Activated CD4-positive, alpha-beta T cell treated with anti-CD3 and anti-CD28 coated beads for 1 hour (primary cell): ENCODE measurements at places on chromosomes 3 and 15.

DNA sequence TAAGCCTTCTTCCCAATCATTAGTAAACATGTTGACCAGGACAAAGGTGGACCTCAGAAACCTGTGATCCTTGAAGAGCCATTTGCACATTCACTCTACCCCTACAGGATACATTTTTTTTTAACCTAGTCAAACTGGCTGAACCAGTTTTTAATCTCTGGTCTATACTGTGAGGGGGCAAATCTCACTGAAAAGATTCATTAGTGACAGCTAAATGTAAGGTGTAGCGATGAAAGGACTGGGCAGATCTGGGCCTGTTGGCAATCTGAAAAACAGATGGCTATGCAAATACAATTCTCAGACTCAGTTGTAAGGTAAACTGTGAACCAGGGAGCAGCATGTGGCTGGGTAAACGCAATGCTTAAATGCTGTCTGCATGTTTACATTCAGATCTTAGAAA, 75.6 kb upstream of the SNTN start:
- no peak for DNase-seq

DNA sequence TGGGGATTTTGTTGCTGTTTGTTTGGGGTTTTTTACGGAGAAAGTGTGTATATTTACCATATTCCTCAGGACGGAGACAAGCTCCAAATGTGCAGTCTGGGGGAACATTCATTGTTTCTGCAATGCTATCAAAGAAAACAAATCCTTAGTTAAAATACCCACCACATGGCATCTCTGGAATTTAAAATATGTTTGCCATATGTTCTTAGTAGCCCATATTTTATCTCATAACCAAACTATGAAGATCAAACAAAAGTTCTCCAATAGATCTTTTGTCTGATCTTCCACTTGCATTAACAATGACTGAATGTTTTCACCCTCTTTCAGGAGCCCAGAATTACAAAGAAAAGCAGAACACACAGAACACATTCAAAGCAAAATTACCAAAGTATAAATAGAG, 35.3 kb downstream of the EFHB start:
- DNase-seq, result no peak

DNA sequence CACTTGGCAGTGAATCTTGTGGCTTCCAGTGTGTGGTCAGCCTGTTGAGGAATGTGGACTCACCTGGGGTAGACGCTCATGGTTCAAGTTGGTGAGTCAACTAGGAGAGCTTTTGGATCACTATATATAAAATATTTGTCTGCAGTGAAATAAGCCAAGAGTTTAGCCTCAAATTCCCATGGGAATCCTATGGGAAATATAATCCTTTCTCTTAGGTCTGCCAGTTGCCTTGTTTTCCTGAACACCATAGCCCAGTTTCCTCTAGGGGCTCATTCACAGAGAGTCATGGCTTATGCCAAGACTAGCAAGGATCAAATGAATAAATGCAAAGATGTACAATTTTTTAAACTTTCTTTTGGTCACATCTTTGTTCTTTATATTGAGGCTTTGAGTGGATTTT, 100.1 kb upstream of the NPHP3 start:
- no peak for DNase-seq

DNA sequence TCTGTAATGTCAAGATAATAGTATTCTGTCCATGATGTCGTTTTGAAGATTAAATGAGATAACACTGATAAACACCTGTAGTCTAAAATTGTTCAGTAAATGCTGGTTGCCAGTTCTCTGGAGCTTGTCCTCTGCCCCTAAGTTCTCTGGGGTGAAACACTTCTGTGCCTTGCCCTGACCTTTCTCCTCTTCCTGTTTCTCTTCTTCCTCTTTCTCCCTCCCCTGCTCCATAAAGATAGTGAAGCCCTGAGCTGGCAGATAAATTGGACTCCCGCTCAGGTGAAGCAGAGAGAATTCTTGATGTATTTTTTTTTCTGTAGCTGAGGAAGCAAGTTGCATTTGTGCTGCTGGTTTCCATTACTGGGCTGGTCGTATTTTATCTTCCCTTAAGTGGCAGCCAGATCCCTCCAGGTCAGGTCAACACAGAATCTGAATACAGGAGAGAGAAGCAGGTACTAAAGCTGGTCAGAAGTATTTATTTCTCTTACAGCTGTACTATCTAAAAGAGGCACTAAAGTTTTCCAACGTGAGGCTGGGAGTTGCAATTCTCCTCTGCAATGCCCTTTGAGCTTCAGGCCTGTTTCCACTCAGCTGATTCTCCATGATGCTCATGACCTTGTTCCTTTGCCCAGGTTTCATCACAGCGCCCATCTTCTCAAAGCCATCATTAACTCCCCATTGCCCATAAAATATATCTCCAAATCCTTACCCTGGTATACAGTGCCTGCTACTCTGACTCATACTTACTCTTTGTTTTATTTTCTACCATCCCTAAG, 319.3 kb upstream of the CFAP20DC start:
- no peak for DNase-seq

DNA sequence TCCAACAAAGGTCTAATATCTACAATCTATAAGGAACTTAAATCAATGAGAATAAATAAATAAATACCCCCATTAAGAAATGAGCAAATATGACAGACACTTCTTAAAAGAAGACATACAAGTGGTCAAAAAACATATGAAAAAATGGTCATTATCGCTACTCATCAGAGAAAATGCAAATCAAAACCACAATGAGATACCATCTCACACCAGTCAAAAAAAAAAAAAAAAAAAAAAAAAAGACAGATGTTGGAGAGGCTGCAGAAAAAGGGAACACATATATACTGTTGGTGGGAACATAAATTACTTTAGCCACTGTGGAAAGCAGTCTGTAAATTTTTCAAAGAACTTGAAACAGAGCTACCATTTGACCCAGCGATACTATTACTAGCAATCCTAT, 31.6 kb upstream of the OR5H6 start:
- DNase-seq, result no peak

- no peak for DNase-seq
Observed at GRCh38 chr3:135047061-135047460, 252.0 kb downstream of the EPHB1 start.

DNA sequence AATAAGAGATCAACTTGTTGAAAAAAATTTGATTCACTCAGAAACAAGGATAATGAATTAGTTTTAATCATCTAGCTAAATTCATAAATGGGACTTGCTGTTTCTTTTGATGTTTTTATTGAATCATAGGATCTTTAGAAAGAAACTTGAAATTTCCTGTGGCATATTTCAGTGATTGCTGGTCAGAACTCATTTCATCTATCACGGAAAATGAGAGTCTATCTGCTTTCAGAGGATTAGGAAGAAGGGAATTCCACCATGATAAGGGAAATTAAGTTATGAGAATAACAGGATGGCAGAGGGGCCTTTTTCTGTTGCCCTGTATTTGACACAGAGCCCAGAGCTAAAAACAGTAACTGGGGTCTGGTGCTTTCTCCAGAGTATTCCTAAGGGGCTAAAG, 44.9 kb upstream of the CCNL1 start:
- no peak for DNase-seq

GRCh38 chr3:195148549-195148948, 122.4 kb downstream of the XXYLT1 start:
- DNase-seq, result no peak

- DNase-seq, result no peak
Observed at GRCh38 chr3:85304360-85304964, 345.7 kb downstream of the CADM2 start.

DNA sequence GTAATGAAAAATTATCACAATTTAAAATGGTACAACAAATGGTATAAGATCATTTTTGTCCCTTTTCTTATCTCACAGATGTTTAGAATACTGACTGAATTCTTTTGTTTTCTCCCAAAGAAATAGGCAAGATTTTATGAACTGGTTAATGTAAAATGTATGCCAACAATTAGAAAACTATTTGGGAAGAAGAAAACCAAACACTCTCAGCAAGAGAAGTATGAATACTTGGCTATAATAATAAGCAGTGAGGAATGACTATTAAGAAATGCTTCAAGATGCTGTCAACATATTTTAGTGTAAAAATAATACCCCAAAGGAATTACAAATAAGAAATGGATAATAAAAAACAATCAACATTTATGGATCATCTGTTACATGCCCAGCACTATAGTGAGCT, 18.5 kb downstream of the SHQ1 start:
- no peak for DNase-seq

DNA sequence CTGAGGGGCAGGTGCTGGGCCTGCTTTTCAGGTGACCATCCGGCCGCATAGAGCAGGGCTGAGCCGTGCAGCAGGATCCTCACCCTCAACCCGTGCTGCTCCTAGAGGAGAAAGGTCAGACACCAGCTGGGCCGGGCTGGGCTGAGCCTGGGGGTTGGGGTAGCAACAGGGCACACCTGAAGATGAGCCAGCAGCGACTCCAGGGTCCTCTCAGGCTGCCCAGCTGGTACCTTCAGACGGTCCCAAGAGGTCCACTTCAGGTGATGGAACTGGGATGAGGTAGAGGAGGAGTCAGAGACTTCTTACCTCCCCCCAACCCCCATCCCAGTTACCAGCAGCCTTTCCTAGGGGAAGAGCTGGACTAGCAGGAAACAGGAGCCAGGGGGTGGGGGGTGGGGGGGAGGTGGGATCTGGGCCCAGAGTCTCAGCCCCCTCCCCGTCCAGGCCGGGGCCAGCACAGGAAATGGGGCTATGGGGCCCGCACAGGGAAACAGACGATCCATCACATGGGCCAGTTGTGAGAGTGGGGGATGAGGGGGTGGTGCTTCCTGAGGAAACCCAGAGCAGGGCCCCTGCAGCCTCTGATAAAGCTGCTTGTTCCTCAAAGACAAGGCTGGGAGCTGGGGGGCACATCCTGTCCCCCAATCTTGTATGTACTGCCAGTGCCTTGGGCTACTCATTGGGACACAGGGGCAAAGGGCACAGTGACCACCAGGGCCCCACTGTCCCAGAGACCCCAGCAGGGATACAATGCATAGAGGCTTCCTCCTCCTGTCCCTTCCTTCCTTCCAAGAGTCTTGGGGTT, 3.0 kb downstream of the INKA1 start:
- DNase-seq, result no peak

GRCh38 chr15:31228980-31229826, 97.4 kb upstream of the KLF13 start:
- DNase-seq, result no peak

- DNase-seq, result no peak
Observed at GRCh38 chr3:66162766-66163165, 58.0 kb upstream of the SLC25A26 start.

DNA sequence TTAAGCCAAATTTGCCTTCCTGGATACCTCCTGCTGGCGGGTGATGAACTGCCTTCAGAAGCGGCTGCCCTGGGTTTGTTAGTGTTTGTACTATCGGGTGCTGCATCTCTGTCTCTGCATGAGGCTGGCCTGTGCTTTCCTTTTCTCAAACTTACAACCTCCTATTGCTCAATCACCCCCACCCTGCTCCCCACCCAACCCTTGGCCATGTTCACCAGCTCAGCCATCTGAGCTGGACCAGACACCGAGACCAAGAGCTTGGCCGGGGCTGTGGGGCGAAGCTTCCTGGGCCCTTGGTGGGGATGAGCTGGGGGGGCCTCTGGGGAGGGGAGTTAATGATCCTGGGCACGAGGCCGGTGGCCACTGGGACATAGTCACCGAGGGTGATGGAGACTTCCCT, 16.8 kb upstream of the FBLN2 start:
- DNase-seq, result no peak

GRCh38 chr3:155664925-155665695, 79.8 kb downstream of the PLCH1 start:
- no peak for DNase-seq

- DNase-seq, result no peak
Observed at GRCh38 chr15:55394694-55395093, 13.5 kb downstream of the CCPG1 start.

- no peak for DNase-seq
Observed at GRCh38 chr3:62373215-62373614, at the start of gene FEZF2. FEZF2 (minus strand) TSS chr3:62373550; CDS start chr3:62372868, 682 bp downstream.

DNA sequence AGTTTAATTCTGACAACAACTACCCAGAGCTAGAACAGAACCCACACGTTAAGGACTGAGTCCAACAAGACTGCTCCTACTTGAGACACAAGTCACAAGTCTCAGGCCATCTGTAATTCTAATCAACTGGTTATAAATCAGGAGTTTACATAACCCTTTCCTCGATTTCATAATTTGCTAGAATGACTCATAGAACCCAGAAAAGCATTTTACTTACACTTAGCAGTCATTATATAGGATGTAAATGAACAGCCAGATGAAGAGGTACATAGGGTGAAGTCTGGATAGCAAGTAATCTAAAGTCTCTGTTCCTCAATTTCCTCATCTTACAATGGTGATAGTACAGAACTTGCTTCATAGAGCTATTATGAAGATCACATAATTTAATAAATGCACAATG, 1018.2 kb downstream of the DIPK2A start:
- no peak for DNase-seq

- DNase-seq, result no peak
Observed at GRCh38 chr3:140308535-140308934, 369.3 kb upstream of the TRIM42 start.

DNA sequence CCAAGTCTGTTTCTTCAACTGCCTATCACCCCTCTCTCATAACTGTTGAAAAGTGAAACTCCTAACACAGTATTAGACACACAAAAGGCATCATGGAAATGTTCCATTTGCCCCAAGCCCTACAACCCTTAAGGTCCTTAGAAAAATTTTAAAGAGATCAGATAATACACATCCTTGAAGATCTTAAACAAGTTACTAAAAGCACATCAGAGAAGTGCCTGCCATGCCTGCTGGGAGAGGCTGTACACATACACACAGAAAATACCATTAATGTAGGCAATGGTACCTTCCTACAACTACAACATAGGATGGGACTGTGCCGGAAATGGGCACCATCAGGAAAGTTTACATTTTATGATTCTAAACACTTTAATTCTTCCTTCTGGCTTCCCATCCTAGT, 3.3 kb downstream of the ADAM10 start:
- DNase-seq, result no peak

DNA sequence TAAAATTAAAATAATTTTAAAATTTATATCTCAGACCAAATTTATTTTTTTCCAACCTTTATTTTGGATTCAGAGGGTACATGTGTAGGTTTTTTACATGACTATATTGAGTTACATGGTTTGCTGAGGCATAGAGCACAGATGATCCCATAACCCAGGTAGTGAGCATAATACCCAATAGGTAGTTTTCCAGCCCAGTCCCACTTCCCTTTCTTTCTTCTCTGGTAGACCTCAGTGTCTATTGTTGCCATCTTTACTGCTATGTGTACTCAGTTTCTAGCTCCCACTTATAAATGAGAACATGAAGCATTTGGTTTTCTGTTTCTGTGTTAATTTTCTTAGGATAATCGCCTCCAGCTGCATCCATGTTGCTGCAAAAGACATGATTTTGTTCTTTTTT, 338.1 kb downstream of the EFHB start:
- no peak for DNase-seq

- no peak for DNase-seq
Observed at GRCh38 chr3:84836961-84837360, 121.8 kb upstream of the CADM2 start.

GRCh38 chr3:136932523-136932922, 25.3 kb upstream of the IL20RB start:
- DNase-seq, result no peak

- DNase-seq, result no peak
Observed at GRCh38 chr3:193943200-193943599, 192.7 kb upstream of the HES1 start.
